ENCODE measurements at places on chromosomes 1 and 21.

DNA sequence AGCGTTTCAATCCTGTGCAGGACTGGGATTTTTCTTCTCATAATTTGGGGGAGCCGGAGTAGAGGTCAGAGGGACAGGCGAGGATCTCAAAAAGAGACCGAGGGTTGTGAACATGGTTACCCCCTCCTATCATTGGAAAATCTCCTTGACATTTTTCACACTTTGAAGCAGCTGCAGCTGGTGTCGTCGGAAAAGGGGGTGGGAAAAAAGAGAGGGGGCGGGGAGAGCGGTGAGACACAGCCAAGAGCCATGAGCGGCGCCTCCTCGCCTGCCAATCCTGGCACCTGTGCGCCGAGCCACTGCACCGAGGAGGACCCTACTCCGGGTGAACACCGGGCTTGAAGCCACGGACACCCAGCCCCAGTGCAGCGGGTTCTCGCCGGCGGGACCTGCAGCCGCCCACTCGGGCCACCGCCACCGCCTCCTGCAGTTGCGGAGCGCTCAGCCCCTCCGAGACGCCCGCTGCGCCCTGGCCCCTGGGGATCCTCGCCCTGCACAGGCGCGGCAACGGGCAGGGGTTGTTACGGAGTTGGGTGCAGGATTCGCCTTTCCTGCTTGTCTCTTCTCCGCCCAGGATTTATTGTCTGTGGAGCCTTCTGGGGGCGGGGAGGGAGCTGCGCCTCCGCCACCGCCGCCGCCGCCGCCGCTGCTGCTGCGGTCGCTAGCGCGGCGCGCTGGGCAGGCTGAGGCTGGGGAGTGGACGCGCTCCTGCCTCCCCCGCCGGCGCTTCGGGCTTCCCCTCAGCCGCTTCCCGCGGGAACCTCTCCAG, at the start of gene LRRC7:
Gene LRRC7 (plus strand): TSS at position 271 of the 769 bp plus-strand sequence. CDS start 718 bp downstream, outside the sequence.
- no peak for DNase-seq

- no peak for DNase-seq
Measured at GRCh38 chr21:29230551-29231261, 68.0 kb upstream of the BACH1 start.

GRCh38 chr1:211637066-211637465, 38.4 kb downstream of the NEK2 start:
- no peak for DNase-seq

- no peak for DNase-seq
Measured at GRCh38 chr21:45629046-45629981, 14.2 kb upstream of the PCBP3 start.

GRCh38 chr21:28227881-28228635, 764.6 kb downstream of the LTN1 start:
- no peak for DNase-seq

GRCh38 chr1:25619101-25619890, 2.7 kb downstream of the MAN1C1 start:
- DNase-seq, result no peak

DNA sequence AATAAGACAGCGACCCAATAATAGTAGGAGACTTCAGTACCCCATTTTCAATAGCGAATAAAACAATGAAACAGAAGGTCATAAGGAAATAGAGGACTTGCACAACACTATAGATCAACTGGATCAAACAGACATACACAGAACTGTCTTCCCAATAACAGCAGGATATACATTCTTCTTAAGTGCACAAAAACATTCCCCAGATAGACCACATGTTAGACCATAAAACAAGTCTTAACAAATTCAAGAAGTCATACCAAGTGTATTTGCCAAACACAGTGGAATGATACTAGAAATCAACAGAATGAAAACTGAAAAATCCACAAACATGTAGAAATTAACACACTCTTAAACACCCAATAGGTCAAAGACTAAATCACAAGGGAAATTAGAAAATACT, 78.0 kb downstream of the LBR start:
- no peak for DNase-seq

GRCh38 chr21:28550057-28550825, 442.4 kb downstream of the LTN1 start:
- no peak for DNase-seq

GRCh38 chr1:45299981-45300668, 26.6 kb upstream of the HPDL start:
- no peak for DNase-seq

DNA sequence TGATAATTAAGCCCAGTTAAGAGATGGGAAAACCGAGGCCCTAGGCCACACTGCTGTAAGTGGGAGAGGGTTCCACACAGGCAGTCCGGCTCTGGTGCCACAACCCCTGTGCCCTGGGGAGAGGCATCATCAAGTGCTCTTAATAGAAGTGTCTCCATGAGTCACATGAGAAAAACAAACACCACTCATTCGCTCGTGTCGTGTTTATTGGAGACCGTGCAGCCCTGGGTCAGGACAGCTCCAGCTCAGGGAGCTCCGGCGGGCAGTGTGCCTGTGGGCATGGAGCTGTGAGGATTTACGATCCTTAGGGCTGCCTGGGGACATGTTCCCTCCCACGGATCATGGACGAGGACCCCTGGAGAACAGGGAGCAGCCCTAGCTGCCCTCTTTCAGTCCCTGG, 658.5 kb downstream of the AJAP1 start:
- DNase-seq, result no peak

GRCh38 chr1:192516776-192517297, 58.7 kb upstream of the RGS1 start:
- peak; percentile 21 for DNase-seq

- DNase-seq, result no peak
Measured at GRCh38 chr1:22352355-22352754, 99.3 kb upstream of the ZBTB40 start.

DNA sequence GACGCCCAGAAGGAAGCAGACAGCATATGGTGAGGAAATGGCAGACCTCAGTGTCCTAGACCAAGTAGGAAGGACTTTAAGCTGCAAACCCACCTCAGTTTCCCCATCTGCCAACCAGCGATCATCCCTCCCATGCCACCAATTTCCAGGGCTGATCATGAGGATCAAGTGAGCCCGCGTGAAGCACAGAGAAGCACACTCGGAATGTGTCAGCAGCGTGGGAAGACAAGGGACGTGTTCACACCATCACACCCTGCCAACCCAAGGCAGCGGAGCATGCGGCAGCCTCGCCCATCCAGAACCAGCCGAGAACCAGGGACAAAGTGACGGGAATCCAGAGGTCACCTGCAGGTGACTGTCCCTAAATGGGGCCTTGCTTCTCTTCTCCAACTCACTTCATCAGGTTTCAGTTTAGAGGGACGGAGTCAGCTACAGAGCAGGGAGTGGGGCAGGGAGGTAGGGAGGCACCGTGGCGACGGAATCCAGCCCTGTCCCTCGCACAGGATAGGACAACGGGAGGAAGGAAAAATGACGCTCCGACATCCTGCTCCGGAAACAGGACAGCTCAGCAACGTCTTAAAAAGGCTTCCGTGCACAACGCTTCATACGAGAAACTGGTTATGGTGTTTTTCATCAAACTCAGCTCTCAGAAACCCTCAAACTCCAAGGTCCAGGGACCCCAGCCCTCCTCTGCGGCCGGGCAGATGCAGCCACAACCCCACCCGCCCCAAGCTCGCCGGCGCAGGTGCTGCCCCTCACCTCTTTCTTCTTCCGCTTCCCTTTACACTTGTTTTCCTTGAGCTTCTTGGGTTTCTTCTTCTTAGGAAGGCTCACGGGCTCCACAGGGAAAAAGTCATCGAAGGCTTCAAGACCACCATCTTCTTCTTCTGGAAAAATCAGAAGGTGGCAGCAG, 12.5 kb downstream of the CHD5 start:
- DNase-seq, result no peak

- DNase-seq, result no peak
Measured at GRCh38 chr1:185790194-185790735, 56.1 kb downstream of the HMCN1 start.

DNA sequence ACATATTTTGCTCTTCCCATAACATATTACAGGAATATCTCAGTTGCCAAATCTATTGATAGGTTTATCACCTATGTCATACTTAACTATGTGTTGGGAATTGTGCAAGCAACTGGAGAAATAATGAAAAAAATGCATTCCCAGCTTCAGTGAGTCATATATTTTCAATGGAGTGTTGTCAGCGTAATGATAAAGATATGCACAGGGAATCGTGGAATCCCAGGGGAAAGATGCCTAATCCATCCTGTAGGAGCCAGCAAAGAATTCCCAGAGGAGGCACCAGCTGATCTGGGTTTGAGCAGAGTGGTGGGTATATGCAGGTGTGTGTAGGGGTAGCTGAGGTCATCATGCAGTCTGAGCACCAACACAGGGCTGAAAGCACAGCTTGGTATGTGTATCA, 213.3 kb upstream of the DAB1 start:
- no peak for DNase-seq

- DNase-seq, result no peak
Measured at GRCh38 chr1:78229344-78229743, 183.6 kb downstream of the GIPC2 start.

GRCh38 chr1:200775850-200776249, 37.2 kb downstream of the CAMSAP2 start:
- no peak for DNase-seq

GRCh38 chr1:96329121-96329520, 392.5 kb upstream of the PTBP2 start:
- no peak for DNase-seq

DNA sequence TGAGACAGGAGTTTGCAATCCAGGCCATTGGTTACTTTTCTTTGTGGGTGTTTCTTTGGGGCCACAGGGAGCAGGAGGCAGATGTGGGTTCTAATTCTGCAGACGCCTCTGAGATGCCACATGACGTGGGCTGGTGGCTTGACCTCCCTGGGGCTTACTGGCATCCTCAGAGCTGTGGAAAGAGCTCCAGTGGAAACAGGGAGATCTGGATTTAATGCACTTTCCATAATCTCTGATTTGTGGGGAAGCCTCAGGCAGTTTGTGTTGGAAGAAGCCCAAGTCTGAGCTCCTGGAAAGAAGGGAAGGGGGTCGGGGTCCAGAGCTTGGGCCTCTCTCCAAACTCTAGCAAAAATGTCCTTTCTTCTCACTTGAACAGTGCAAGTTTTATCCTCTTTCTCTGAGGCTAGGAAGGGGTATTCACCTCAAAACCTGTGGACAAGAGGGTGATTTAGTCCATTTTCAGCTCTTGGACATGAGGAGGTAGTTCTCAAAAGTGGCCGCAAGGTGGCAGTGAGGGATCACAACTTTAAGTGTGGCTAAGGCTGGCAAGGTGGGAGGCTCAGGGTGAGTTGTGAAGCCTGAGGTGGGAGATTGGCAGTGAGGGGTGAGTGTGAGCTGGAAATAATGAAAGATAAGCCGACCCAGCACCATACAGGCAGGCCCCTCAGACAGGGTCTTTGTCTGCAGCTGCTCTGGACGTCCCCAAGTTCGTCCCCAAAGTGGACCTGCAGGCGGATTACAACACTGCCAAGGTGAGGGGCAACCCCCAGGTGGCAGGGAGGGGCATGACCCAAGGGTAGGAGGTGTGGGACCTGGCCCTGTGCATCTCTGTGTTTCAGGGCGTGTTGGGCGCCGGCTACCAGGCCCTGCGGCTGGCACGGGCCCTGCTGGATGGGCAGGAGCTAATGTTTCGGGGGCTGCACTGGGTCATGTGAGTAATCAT, 9.2 kb downstream of the IKBKE start:
- DNase-seq, result peak; percentile 44

GRCh38 chr1:220342853-220343252, 70.6 kb upstream of the RAB3GAP2 start:
- no peak for DNase-seq

DNA sequence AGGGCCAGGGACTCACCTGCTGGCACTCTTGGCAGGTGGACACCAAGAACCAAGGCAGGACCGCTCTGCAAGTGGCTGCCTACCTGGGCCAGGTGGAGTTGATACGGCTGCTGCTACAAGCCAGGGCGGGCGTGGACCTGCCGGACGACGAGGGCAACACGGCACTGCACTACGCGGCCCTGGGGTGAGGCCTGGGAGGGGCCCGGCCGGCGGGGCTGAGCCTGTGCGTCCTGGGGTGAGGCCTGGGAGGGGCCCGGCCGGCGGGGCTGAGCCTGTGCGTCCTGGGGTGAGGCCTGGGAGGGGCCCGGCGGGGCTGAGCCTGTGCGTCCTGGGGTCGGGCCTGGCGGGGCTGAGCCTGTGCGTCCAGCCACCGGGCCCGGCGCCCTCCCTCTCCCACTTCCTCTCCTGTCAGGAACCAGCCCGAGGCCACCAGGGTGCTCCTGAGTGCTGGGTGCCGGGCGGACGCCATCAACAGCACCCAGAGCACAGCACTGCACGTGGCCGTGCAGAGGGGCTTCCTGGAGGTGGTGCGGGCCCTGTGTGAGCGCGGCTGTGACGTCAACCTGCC, 4.6 kb upstream of the MMP23B start:
- DNase-seq, result no peak

- no peak for DNase-seq
Measured at GRCh38 chr1:221878134-221878533, 136.2 kb upstream of the DUSP10 start.

GRCh38 chr1:91883470-91883869, 2.5 kb downstream of the TGFBR3 start:
- DNase-seq, result no peak

GRCh38 chr21:41064334-41064791, 103.6 kb upstream of the BACE2 start:
- no peak for DNase-seq

DNA sequence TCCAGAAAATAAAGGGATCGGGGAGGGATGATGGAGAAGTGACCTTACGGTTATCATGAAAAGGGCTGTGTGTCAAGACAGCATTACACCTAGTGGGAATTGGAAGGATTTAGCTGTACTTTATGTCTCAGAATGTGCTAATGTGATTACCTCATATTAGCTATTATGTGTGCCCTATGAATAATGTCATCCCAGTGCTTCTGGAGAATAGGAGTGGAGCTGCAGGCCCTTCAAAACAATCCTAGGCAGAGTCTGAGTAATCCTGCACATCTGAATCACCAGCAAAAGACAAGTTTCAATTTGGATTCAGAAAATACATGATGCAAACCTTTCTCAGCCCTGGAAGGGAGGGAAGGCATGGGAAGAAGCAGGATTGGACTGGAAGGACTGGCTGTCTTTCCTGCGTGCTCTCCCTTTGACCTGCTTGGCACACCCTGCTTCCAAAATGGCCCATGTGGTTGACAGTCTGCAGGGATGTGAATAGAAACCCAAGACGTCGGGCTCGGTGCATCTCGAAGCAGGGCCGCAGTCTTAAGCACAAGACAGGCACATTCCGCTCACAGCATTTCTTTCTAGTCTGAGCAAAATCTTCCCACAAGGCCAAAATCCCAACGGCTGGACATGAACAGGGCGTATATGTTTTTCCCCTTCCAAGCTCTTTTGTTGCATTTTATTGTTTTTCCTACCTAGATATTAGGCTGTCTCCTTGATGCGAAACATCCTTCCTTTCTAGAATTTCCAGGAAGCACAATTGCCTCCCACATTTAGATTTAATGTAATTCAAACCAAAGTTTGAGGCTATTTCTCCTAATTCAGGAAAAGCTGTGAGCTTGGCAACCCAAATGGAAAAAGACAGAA, 54.3 kb upstream of the TARBP1 start:
- DNase-seq, result no peak

DNA sequence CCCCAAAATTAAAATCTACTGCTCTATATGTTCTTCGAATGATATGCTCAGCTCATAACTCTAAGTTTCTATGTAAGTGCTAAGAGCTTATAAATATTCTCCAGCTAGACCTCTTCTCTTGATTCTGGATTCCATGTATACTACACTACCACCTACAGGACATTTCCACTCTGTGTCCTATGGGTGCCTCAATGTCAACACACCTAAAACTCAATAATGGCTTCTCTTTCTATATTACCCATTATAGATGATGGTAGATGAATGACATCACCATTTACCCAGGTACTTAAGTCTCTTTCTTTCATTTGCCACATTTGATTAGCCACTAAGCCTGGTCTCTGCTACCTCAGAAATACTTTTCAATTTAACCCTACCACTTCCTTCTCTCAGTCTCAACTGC, 41.3 kb downstream of the TBX19 start:
- no peak for DNase-seq
